Upper lobe of left lung (tissue), 6 donors: ENCODE measurements at places on chromosomes 13 and 19. TPM values are rescaled to one million over a fixed set of nuclear protein-coding genes. Genes with fewer than 3 reads are reported as not detected.

ZNF587 gene
- total RNA-seq, result 21.3 TPM

VSTM1 gene
- total RNA-seq, result not detected

B3GNT3 gene
- total RNA-seq, result 8.8 TPM

MEGF8 gene
- 18.3 TPM for total RNA-seq

ZNF726 gene
- total RNA-seq, result 1.9 TPM

ZNF846 gene
- total RNA-seq, result 16.6 TPM

ZNF66 gene
- total RNA-seq, result 3.8 TPM

BORA gene
- 3.0 TPM for total RNA-seq

LMTK3 gene
- total RNA-seq, result 45.1 TPM

PCDH8 gene
- total RNA-seq, result not detected

FBXO27 gene
- total RNA-seq, result 9.3 TPM

C3 gene
- total RNA-seq, result 1,023 TPM

TMPRSS9 gene
- total RNA-seq, result 0.14 TPM

ERICH6B gene
- total RNA-seq, result not detected

IZUMO1 gene
- not detected for total RNA-seq

LGALS7B gene
- total RNA-seq, result not detected

ZNF578 gene
- 1.3 TPM for total RNA-seq

ALKBH7 gene
- 73.7 TPM for total RNA-seq

RTBDN gene
- not detected for total RNA-seq

JUNB gene
- total RNA-seq, result 376 TPM

UBAC2 gene
- 49.3 TPM for total RNA-seq

PLPPR3 gene
- total RNA-seq, result 5.9 TPM

ATXN8OS gene
- total RNA-seq, result not detected

NCR1 gene
- total RNA-seq, result 1.4 TPM

NLRP4 gene
- not detected for total RNA-seq

IGFL2 gene
- 0.51 TPM for total RNA-seq

CEACAM19 gene
- 2.8 TPM for total RNA-seq

PRRG2 gene
- 10.0 TPM for total RNA-seq

RBM42 gene
- total RNA-seq, result 78.9 TPM

GIPC3 gene
- total RNA-seq, result 5.0 TPM

KLK7 gene
- not detected for total RNA-seq

SLC25A15 gene
- 5.8 TPM for total RNA-seq

DCLK1 gene
- 5.1 TPM for total RNA-seq

ENOX1 gene
- total RNA-seq, result 0.46 TPM

ZNF560 gene
- not detected for total RNA-seq

IFNL1 gene
- total RNA-seq, result not detected

CRX gene
- total RNA-seq, result not detected

ARHGEF7 gene
- total RNA-seq, result 57.2 TPM

BRME1 gene
- total RNA-seq, result 4.4 TPM

CYP2S1 gene
- total RNA-seq, result 25.4 TPM

CALR gene
- 171 TPM for total RNA-seq

TEKTIP1 gene
- total RNA-seq, result 1.6 TPM

C19orf81 gene
- not detected for total RNA-seq

GGN gene
- 0.44 TPM for total RNA-seq

KLF2 gene
- 64.4 TPM for total RNA-seq

CGB5 gene
- not detected for total RNA-seq

C19orf85 gene
- not detected for total RNA-seq

MUC16 gene
- 0.34 TPM for total RNA-seq

ZNF816 gene
- 7.9 TPM for total RNA-seq

CEACAM3 gene
- total RNA-seq, result 2.7 TPM
